ENCODE measurements at places on chromosomes 5 and 9.
A peak's percentile ranks its signal among the peaks of the same experiment; 100 is the strongest.

DNA sequence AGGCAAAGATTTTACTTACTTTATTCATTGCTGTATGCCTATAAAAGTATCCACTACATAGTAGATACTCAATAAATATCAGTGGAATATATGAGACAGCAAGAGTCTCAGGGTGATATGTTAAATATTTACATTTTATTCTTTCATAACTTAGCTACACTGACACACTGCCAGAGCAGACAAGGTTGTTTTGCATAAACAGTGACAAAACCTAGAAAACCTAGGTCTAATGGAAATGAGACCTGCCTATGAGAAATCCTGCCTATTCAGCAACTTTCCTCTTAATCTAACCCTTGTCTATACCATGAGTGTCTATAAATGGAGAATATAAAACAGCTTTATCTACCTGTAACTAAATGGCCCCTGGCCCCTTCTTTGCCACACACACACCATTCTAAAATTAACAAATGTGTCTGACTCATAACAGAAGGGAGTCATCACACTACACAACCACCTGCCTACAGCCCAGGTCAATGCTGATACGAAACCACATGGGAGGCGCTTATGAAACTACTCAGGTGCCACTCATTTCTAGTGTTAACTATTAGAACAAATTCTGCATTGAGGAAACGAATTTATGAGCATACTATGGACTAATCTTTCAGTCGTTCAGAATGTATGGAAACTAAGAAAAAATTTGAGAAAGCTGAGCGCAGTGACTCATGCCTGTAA, 60.3 kb downstream of the UBAP2 start:
- no peak for DNase-seq

- DNase-seq = no peak
Measured at GRCh38 chr5:62284946-62285891, 20.8 kb upstream of the KIF2A start.

DNA sequence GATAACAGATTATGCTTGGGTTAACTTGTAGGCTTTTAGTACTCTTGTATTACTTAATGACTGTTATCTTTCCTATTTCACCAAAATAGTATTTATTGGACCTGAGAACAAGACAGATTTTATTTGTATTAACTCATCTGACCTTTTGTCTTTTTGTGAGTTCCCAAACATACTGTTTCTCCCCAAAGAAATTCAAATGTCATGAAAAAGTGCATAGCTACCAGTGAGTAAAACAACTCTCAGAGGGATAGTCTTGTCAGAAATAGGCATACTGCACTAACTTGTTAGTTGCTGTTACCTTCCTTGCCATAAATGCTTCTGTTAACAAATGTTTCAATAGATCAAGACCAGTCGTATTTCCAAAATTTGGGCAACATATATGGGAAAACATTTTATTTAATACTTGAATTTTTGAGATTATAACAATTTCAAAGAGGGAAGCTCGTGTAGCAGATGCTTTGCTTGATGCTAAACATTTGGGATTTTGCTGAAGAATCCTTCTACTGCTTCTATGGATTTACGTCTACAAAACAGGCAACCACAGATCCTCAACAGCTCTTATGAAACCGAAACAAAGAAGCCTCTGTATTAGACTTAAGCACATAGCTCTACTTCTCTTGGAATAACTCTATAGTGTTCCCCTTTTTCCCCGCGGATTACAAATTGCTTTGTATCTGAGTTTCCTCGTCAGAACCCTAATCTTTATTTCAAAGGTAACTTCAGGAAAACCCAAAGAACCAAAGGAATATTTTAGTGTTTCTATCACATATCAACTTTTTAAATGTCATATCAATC, 248.8 kb downstream of the MCTP1 start:
- DNase-seq = no peak

DNA sequence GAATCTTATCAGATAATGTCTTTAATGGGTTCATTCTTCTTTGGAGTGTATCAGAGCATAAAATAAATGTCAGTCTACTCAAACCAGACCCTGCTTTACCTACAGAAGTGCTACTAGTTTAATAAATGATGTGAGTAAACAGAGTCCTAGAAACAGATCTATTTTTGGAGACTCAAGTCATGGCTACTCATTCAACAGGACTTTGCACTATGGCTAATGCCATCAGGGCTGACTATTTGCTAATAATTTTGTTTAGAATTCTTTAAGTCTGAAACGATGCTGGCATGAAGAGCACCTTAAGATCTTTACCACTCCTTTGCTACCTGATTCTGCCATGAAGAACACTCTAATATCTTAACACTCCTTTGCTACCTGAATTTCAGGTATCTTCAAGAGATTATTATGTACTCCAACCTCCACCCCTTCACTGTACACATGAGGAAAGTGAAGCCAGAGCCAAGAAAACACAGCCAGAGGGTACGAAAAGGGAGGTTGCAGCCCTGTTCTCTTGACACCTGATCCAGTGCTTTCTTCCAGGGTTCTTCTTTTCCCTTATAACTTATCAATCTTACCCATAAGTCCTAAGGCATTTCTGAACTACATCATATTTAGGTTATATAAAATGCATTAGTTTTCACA, 62.4 kb downstream of the ZNF608 start:
- no peak for DNase-seq

DNA sequence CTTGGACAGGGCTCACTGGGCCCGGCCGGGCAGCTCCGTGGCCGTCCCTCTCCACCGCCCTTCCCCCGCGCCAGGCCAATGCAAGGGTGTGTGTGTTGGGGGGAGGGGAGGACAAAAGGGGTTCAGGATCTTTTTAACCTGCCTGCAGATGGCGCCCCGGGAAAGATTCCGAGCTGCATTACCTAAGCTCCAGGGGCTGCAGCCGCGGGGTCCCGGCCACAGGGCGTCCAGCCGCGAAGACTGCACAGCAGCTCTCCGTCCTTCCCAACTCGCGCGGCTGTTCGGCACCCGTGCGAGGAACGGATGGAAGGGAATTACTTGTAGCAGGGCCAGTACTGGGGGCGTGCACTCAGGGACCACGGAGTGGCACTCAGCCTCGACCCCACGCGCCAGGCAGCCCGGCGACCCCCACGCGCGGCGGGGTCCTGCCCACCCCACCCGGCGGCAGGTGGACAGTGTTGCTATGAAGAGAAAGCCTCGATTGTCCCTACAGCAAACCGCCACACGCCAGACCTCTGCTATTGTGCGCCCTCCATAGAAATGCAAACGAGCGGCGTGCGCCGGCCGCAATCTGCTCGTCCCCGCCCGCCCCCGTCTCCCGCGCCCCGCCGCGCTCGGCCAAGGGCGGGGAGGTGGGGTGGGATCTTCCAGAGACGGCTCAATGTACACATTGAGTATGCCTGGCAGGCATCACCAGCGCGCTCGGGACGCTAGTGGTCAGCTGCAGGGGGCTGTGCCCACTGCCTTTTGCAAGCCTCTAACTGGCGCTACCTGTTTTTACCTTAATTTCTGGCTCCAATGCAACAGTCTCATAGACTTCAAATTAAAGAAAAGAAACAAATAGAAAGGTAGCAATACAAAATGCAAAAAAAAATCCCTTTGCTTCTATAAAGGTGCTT, 796 bp upstream of the GADD45G start:
- peak; percentile 70 for DNase-seq

- DNase-seq = no peak
Measured at GRCh38 chr9:136249877-136250559, 4.4 kb upstream of the QSOX2 start.

GRCh38 chr5:97364731-97365130, 181.7 kb upstream of the RIOK2 start:
- DNase-seq = no peak

GRCh38 chr5:54872810-54873209, 112.6 kb downstream of the ESM1 start:
- DNase-seq = no peak

- DNase-seq = no peak
Measured at GRCh38 chr9:127368852-127369402, 28.0 kb upstream of the SLC2A8 start.

GRCh38 chr5:54765165-54766028, 220.0 kb downstream of the ESM1 start:
- DNase-seq = no peak

DNA sequence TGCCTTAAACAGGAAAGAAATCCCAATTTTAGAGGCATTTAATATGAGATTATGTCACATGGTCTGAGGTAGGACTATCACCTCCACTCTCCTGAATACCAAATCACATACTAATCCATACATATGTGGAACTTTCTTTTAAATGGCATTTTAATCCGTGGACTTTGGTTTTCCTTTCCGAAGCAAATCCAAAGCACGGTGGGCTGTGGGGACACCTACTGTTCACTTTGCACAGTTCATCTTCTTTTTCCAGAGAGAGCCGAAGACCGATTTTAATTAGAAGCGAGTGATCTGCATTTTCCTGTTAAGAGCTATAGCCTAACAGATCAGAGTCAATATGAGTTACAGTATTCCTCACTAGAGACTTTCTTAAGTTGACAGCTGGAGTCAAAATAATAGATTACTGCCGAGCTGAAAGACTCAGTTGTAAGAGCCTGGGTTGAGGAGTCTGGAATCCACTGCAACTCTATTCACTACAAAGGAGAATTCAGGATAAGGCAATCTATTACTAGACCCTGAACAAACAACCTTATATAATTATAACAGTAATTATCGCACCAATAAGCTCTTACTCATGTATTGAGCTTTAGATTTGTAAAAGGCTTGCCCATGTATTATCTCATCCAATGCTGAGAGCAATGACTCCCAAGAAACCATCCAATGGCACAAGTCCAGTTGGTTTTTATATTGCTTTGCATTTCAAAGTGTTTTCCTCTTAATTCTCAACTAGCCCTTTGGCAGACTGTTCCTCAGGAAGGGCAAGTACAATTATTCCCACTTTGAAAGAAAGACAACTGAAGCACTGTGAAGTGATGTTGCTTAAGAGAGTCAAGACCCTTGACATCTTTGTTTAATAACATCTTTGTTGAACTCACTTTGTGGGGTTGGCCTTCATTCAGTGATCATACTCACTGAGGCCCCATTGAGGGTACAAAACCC, 144.7 kb downstream of the TRPM6 start:
- DNase-seq = peak; percentile 19

DNA sequence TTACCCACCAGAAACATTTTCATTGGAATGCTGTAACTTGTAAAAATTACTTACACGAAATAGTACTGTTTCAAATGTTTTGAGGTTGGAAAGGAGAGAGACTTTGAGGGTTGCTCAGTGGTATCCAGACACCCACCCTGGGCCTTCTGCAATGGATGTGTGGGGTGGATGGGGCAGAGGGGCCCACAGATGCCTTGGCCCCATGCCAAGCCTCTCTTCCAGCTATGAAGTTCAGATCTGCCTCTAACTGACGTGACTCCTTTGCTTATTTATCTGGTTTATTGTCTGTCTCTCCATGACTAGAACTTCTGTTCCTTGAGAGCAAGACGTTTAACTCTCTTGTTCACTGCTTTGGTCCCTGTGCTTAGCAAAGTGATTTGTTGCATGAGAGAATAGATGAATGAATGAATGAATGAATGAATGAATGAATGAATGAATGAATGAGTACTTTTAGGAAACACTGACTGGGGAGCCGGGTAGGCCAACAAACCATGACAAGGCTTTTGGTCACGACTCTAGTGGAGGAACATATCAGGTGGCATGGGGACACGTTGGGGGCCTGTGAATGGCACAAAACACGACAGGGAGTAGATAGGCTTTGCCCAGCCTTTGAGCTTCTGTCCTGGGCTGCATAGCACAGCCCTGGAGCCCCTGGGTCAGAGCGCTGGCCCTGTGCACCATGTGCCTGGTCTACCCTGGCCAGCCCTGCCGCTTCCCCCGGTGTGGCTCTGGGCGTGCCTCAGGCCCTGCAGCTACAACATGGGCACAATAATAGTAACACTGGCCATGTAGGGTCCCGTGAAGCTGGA, 31.8 kb downstream of the AK8 start:
- DNase-seq = no peak

GRCh38 chr5:40288800-40289485, 390.8 kb upstream of the PTGER4 start:
- no peak for DNase-seq

GRCh38 chr5:16531063-16531648, 65.6 kb upstream of the ZNF622 start:
- DNase-seq = no peak

GRCh38 chr5:133425222-133425621, 187.1 kb downstream of the FSTL4 start:
- DNase-seq = no peak

DNA sequence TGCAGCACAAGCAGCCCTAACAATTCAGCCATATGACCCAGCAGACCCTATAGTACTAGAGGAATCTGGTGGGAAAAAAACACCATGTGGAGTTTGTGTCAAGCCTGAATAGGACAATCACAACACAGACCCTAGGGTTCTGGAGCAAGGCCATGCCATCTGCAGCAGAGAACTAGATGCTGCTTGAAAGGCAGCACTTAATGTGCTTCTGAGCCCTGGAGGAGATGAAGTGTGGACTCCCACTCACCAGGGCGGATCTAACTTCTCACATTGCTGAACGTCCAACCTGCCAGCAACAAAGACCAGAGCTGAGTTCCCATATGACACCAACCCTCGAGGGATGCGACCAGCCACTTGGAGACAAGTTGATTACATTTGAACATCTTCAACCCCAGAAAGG, 43.2 kb downstream of the GABBR2 start:
- no peak for DNase-seq

GRCh38 chr5:83473346-83474160, 2.0 kb downstream of the VCAN start:
- peak; percentile 99 for DNase-seq

DNA sequence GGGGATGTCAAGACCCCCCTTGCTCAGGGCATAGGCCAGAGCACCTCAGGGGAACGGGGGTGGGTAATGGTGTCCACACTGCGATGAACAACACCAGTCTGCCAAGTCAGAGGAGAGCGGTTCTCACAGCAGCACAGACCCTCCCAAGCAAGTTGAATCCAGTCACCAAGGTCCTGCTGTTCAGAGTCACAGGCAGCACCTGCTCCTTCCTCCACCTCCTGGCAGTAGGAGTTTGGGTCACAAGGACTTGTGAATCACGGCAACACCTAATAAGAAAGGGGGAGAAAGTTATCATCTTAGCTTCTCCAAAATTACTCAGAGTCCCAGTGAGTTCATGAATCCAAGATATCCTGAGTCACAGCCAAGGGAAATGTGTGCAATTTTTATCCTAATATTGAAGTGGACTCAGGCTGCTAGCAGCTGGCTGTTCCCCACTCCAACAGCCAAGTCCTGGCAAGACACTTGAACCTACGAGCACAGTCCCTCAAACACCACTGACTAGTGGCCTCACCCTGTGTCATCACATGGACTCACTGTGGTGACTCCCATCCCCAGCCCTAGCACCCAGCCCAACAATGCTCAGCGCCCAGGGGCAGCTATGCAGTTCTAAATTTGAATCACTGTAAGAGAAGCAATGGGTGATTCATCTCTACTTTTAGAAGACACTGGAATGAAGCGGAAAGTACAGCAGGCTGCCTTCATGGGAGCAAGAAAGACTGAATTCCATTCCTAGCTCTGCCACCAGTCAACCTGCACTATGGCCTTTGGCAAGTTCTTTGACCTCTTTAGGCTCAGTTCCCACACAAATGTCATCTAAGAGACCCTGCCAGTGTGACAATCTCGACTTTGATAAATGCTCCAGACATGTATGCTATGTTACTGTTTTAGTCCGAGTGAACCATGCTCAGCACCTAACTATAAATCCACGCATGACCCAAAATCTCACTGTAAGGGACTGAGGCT, 113.7 kb downstream of the KLHL3 start:
- DNase-seq = no peak

GRCh38 chr5:37886242-37886905, 46.5 kb upstream of the GDNF start:
- DNase-seq = no peak

GRCh38 chr9:95845751-95846150, 29.7 kb upstream of the ERCC6L2 start:
- no peak for DNase-seq

GRCh38 chr5:66744040-66744439, 147.8 kb downstream of the MAST4 start:
- DNase-seq = no peak

GRCh38 chr9:114005371-114006154, 72.5 kb downstream of the AMBP start:
- no peak for DNase-seq

Data from Caki2 (cell line).